ENCODE measurements at places on chromosomes 2 and 18.

DNA sequence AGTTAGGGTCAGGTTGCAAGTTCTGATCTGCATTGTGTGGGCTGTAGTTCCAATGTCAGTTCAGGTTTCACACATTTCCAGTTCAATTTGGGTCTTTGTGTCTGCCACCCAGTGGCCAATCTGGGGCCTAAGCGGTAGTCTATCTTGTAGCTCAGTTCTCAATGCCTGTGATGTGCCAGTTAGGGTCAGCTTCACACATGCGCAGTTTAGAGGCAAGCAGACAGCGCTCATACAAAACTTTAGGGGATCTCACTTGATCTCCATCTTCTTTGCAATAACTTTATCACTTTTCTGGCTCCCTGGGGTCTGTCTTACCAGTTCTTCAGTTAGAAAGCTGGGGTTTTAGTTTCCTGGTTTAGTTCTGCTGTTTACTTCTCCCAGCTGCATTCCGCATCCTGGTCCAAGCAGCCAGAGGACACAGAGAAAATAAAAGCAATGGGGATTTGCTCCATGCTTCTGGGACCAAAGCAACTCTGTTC, 11.0 kb upstream of the ZNF24 start:
- peak; percentile 40 for DNase-seq

- DNase-seq, result no peak
Observed at GRCh38 chr2:26651470-26651771, 10.3 kb upstream of the CIB4 start.

GRCh38 chr2:43266711-43267111, 40.3 kb upstream of the ZFP36L2 start:
- no peak for DNase-seq

GRCh38 chr18:50662775-50663383, 103.0 kb downstream of the MAPK4 start:
- DNase-seq, result no peak

GRCh38 chr2:228072669-228073068, 108.8 kb downstream of the SPHKAP start:
- DNase-seq, result no peak

- DNase-seq, result no peak
Observed at GRCh38 chr2:231996797-231997540, 35.5 kb downstream of the DIS3L2 start.

GRCh38 chr2:110095994-110096633, 19.5 kb downstream of the MALL start:
- DNase-seq, result no peak

GRCh38 chr2:96897491-96898134, 27.7 kb upstream of the SEMA4C start:
- no peak for DNase-seq

- no peak for DNase-seq
Observed at GRCh38 chr2:32718752-32719151, 90.9 kb downstream of the TTC27 start.

DNA sequence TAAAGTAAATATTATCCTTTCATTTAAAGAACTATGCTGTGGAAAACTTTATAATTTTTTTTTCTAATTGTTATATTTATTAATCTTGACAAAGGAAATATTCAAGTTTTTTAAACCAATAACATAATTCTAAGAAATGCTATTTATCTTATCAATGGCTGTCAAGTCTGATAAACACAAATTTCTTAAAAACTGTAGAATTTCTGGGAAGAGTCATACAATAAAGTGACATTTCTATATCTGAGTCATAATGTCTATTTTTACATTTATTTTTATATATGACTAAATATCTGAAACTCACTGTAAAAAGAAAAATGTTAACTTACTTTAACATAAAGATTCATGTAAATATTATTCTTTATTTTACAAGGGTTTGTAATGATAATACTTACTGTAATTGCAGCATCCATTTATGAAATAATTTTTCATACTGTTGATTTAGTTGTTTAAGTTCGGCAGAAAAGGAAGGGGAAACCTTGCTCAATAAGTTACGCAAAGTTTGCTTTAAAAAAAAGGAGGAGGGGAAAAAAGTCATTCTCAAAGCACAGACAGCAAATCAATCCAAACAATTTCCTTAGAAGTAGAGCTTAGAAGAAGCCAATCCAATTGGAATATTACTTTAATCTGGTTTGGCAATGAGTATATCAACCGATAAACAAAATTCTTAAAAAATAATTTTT, 32.4 kb downstream of the ORC2 start:
- no peak for DNase-seq

- no peak for DNase-seq
Observed at GRCh38 chr2:30666266-30666874, 140.9 kb downstream of the CAPN13 start.

GRCh38 chr2:10810202-10811161, 2.1 kb downstream of the PDIA6 start:
- DNase-seq, result no peak

GRCh38 chr2:239498981-239499634, 98.3 kb upstream of the HDAC4 start:
- DNase-seq, result no peak

- no peak for DNase-seq
Observed at GRCh38 chr2:143558665-143559064, 429.4 kb downstream of the ARHGAP15 start.

GRCh38 chr2:38296197-38296780, 80.8 kb downstream of the ATL2 start:
- DNase-seq, result no peak

GRCh38 chr2:140657657-140658056, 1473.2 kb downstream of the LRP1B start:
- DNase-seq, result no peak

DNA sequence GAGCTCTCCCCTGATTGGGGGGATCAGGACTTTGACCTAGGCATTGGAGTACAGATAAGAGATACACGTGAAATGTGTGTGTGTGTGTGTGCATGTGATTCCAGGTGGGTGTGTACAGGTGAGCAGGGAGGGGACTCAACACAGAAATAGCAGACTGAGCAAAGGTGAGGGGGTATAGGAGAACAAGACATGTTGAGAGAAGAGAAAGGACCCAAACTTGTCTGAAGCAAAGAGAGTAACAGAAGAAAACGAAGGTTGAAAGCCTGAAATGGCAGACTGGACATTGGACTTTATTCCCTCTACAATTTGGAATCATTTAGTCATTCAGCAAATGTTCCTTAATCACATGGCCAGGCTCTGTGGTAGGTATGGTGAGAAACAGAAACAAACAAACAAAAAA, 23.3 kb downstream of the MRO start:
- DNase-seq, result no peak

DNA sequence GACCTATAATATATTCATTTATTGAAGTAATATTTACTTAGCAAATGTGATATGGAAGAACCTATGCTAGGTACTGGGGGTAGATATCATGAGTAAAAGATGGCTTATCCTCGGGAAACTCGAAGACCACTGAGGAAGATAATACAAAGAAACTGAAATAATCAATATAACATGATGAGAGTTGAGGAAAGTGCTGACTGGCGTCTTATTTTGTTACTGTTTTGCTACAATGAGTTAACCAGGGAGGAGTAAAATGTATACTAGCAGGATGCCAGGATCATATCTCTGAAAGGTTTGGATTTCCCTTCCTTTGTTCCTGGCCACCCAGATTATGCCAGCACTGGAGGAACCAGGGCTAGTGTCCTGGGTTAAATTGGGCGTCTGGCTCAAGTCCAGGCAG, 111.7 kb upstream of the SPATS2L start:
- DNase-seq, result no peak

GRCh38 chr2:235011929-235012631, 60.3 kb downstream of the SH3BP4 start:
- DNase-seq, result no peak

GRCh38 chr2:165582863-165583506, 113.5 kb downstream of the CSRNP3 start:
- DNase-seq, result no peak

- no peak for DNase-seq
Observed at GRCh38 chr18:3281456-3282400, 19.8 kb downstream of the MYL12B start.

- DNase-seq, result no peak
Observed at GRCh38 chr2:1153920-1154319, 203.3 kb downstream of the SNTG2 start.

- DNase-seq, result no peak
Observed at GRCh38 chr18:23094411-23095190, 40.7 kb upstream of the CABLES1 start.

GRCh38 chr2:165401285-165401852, 68.1 kb upstream of the CSRNP3 start:
- DNase-seq, result no peak
